Adipocyte (in vitro differentiated cells): ENCODE measurements at places on chromosomes 12 and 14.
A peak's percentile ranks its signal among the peaks of the same experiment; 100 is the strongest.

DNA sequence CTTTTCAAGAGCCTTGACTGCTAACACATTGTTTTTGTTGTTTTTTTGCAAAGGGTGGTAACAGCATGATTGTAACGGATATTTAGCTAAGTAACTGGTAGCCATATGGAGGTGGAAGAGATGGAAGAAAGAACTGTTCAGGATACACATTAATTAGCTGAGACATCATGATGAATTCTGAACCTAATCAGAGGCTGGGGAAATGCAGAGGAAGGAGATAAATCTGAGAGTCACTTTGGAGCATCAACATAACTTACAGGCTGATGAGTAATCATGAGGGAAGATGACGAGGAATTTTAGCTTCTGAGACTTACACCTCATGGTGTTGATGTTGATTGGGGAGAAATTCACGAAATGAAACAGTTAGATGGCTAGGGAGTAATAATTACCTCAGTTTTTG, 62.3 kb downstream of the NIN start:
- no peak for DNase-seq

DNA sequence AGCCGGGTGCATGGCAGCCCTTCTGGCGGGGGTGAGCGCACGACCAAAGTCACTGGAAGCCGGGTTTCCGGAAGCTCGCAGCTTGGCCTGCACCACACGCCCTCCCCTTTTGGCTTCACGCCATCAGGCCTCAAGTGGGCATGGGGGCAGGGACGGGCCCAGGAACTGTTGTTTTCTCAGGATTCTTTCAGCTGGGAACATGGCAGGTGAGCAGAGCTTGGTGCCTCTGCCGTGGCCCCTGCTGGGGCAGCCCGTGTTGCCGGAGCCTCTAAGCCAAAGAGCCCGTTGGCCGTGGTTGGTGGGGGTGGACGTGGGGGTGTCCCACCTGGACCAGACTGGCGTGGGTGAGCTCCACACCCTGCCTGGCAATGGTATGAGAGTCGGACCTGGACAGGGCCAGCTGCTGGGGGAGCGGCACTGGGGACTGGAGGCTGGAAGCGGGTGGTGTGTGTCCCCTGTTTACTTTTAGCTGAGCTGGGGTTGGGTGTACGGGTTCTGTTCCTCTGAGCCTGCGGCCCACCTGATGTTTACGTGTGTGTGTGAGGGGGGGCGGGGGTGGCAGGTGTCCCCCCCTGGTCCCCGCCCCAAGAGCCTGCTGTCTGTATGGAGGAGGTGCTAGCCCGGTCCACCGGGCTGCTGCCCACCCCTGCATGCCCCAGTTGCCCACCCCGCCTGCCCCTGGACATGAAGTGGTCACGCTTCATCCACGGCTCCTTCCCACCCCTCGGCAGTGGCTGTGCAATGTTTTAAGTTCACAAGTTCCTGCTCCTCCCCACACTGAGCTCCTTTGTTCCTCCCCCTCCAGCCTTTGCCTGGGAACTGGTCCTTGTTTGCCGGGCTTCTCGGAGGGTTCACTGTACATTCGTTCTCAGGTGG, 28.7 kb upstream of the PLD4 start:
- no peak for DNase-seq

DNA sequence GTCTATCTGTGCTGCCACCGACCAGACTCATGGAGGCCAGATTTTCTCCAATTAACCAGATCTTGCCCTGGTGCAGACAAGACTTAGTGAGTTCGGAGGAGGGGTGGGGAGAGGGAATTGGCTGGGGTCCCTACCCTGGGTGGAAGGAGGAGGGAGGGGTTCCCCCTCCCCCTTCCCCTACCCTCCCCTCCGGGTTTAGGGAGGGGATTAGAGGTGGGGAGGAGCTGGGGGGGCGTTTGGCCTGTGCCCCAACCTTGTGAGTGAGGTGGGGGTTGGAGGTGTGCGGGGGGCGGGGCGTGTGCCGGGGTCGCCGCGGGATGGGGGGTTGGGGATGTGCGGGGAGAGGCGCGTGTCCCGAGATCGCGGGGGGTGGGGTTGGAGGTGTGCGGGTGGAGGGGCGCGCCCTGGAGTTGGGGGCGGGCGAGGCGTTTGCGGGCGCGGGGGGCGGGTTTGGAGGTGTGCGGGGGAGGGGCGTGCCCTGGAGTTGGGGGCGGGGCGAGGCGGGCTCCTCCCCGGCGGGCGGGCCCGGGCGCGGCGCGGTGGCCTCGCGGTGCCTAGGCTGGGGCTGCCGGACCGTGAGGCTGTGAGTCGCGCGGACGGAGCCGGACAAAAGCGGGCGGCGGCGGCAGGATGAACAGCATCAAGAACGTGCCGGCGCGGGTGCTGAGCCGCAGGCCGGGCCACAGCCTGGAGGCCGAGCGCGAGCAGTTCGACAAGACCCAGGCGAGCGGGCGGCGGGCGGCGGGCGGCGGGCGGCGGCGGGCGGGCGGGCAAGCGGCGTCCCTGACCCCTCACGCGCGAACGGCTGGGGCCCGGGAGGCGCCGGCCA, at the start of gene HIP1R:
Gene HIP1R, plus strand, starts transcription at position 537 of the 829 bp plus-strand sequence. Its CDS starts 94 bp downstream, at position 631.
- peak; percentile 70 for DNase-seq

GRCh38 chr12:27431185-27431584, 15.4 kb upstream of the SMCO2 start:
- DNase-seq, result no peak

DNA sequence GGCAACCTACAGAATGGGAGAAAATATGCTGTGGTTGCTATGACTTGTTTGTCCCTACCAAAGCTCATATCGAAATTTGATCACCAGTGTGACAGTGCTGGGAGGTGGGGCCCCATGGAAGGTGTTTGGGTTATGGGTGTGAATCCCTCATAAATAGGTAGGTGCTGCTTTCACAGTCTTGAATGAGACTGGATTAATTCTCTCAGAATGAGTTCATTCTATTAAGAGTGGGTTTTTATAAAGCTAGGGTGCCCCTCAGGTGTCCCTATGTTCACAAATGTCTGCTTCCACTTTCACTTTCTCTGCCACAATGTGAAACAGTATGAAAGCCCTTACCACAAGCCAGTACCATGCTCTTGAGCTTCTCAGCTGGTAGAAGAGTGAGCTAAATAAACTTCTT, 133.5 kb downstream of the CPNE8 start:
- DNase-seq, result no peak

GRCh38 chr12:111277570-111277969, 91.3 kb downstream of the PHETA1 start:
- no peak for DNase-seq

DNA sequence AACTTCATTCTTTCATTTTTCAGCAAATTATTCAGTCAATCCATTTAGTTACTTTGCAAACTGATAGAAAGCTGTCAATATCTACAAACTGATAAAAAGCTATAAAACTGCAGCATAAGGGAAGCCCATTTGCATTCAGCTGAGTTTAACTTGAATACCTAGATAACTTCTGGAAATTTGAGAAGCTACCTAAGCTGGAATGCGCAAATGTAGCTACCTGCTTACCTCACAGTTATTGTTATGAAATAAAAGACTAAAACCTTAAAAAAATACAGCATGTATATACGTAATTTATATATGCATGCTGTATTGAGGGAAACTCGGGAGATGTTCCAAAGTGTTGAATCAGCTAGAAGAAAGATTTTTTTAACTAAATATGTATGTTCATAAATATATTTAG, 94.4 kb downstream of the SYT1 start:
- DNase-seq, result no peak

DNA sequence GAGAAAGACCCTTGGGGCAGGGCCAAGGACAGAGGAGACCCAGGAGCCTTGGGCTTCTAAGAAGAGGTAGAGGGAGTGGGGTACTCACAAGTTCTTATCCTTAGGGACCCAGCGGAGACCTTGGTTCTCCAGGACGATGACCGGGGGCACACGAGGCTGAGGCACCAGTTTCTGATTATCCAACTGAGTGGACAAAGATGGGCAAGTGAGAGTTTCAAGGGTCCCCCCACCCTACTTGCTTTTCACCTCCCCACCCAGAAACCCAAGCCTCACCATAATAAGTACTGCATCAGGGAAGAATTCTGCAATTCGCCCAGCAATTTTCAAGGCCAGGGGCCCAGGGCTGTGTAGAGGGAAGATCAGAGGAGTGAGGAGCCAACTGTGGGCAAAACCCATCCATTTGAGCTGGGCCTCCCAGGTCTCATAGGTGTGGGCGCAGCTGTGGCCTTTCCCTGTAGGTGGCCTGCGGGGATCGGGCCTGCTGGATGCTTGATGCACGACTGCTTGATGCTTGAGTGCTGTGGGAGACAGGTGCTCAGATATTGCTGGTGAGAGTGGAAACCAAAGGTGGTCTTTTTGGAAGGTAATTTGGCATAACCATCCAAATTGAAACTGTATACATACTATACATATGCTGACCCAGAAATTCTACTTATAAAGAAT, 2.0 kb downstream of the EMC9 start:
- DNase-seq, result no peak

DNA sequence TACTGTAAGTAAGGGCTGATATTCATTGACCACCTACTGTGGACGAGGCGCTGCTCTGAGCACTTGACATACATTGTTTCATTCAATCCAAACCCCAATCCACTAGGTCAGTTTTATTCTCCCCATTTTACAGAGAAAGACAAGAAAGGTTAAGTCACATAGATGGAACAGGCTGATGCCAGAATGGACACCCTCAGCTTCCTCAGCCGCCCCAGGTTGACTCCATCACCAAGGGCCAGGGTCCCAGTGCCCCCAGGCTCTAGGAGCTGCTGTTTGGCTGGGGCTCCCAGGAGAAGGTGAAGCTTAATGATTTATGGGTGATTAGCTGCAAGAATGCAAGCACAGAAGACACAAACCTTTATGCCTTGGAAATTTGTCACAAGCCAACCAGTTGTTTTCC, 671 bp upstream of the AQP2 start:
- DNase-seq, result no peak

DNA sequence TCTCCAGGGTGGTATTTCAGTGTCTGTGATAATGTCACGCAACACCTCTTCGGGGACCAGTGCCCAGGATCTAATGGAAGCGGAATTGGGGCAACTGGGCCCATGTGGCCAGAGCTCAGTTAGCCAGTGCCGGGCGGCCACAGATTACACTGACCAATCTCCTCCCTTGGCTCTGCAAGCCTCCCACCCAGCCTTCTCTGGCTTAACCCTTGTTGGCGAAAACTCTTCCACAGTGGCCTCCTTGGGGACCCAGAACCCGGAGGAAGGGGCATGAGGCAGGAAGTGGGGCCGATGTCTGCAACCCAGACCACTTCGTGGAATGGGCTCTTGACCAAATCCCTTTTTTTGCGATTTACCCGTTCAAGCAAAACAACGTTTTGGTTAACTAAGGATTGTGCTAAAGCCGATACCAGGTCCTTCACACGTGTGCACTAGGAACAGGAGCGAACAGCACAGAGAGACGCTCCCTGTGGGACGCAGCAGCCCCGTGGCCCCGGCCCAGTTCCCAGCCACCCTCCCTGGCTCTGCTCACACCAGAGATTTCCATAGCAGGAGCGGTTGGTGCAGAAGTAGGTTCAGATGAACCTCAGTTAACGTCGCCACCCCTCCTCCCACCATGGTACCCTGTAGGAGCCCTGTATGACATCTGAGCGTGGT, 38.2 kb downstream of the SLC8B1 start:
- DNase-seq, result no peak

DNA sequence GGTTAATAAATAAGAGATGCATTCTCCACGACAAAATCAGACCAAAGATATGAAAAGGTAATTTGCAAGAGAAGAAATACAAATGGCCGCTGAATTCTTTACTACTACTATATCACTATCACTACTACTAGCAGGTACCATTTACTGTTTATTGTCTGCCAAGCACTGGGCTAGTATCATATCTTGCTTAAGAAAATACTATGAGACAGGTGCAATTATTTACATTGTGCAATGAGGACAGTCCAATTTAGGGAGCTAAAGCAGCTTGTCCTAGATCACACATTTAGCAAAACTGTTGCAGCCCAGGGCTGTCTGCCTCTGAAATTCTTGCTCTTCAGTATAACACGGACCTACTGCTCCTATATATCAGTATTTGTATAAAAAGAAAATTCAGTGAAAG, 52.8 kb downstream of the CRADD start:
- no peak for DNase-seq

DNA sequence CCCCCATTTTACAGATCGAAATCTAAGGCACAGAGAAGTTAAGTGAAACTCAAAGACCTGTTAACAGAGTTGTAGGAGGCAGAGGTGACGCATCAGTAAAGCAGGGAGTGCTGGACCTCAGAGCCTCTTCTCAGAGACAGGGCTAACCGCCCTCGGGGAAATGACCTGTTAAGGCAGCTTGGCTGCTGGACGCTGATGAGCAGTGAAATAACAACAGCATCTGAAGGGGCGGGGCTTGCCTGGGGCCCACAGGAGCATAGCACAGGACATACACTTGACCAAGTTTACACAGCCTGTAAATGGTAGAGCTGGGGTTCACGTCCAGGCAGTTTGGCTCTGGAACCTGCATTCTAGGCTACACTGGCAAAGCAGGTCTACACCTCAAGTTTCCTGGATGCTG, 39.3 kb downstream of the LRTM2 start:
- peak; percentile 29 for DNase-seq

GRCh38 chr12:119621878-119622277, 28.3 kb downstream of the TMEM233 start:
- DNase-seq, result no peak

DNA sequence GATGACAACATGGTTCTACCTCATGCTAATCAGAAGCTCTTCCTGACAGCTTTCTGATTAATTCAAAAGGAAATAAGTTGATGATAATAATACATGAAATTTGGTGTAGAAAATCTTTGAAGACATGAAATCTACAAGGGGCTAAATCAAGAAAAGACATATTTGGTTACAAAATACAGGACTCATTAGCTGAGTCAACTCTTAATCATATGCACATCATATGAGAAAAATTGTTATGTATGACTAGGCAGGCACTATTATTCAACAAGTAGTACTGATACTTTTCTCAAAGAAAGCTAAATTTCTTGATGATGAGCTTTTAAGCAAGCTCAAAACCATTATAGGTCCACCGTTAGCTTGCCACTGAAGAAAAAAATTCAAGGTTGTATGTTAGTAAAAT, 7.1 kb downstream of the ABCC9 start:
- no peak for DNase-seq

DNA sequence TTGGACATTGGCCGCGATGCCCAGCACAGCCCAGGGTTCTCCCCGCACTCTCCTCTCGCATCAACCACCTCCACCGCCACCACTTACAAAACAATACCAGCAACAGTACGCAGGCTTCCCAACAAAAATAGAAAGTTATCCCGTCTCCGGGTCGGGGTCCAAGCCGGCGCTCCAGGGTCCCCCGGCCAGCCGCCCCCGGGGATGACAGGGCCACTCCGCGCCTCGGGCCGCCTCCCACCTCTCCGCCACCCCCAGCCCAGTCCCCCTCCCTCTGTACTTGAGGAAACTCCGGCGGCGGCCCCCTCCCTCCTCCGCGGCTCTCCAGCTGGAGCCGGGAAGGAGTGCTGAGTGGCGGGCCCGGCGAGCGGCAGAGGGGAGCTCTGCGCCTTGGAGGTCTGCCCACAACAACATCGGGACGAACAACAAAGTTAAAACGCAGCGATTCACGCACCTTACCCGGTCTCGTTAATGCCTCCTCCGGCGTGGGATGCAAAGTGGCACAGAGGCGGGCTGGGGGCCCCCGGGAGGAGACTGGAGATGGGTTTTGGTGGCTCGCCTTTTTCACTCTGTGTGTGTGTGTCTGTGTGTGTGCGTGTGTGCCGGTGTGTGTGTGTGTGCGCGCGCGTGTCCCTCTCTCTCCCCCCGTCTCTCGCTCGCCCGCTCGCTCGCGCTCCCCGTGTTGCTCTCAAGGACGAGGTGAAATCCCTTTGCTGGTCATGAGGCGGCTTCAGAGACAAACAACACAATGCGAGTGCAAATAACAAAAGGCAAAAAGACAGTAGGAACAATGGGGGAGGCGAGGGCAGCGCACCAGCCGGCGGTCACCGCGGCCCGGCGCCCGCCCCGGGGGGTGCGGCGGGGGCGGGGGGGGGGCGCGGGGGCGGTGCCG, 386.8 kb downstream of the BCAT1 start:
- DNase-seq, result peak; percentile 59

- no peak for DNase-seq
Measured at GRCh38 chr12:7209958-7210357, 20.5 kb downstream of the PEX5 start.
